Mesenchymal stem cell (in vitro differentiated cells and primary cell): ENCODE measurements at places on chromosomes 6 and 20.

DNA sequence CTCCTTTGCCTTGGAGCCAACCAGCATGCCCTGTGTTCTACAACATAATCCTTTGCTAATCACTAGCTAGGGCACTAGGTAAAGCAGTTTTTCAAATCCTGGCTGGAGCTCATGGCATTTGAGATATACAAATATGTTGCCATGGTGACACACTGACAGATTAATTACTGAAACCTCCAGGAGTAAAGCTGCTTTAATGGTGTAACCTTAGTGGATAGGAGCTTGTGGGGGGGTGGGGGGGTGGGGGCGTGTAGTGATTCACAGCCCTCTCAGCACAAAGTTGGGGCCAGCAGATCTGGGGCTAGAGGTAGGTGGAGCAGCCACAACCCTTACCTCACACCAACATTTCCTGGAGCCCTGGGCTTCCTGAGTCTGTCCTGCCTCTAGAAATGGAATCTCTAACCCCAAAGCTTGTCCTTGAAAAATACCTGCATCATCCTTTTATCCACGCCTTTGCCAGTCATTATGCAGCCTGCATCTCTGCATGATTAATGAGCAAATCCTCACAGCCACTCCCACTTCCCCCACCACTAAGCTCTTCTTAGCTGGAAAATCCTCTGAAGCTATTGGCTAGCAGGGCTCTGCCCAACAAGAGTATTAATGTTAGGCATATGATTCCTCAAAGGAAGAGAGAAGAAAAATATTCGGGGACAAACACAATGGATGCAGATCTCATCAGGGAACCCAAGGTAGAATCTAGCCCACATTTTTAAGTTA lies 84.5 kb upstream of the PRND start:
- peak; percentile 18 for DNase-seq

DNA sequence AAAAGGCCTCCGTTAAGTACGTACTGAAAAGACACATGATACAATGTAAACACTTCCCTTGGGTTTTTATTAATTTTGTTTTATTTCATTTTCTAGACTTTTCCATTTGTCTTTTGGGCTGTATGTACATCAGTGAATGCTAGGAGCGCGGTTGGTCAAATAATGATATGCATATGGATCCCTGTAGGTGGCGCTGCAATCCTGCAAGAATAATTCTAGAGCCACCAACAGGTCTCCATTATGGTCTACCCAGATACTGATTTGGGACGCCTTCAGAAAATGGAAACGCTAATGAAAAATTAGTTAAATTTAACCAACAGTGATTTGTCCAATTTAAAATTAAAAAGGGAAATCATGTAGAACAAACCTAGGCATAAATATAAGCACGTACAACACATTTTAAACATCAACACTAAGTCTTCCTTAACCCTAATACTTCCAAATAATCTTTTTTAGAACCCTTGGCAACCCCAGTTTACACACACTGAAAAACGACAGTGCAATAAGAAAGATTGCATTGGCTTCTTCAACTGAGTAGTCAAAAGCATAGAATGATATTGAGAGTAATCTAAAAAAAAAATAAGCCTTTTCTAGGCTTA lies 433.5 kb downstream of the RFPL4B start:
- DNase-seq: peak; percentile 84

DNA sequence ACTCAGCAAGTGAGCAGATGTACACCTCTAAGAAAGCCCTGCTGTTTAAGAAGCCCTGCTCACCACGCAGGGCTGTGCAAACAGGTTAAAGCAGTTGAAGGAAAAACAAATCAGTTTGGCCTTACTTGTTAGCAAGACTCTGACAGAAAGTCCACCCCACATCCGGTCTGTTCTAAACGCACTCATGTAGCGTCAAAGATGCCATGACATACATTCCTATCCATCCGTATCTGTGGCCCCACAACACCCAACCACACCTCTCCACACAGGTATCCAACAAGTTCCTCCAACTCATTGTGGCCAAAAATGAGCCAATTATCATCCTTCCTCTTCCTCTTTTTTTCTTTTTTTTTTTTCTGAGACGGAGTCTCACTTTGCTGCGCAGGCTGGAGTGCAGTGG lies 22.8 kb upstream of the RAB22A start:
- DNase-seq: no peak

DNA sequence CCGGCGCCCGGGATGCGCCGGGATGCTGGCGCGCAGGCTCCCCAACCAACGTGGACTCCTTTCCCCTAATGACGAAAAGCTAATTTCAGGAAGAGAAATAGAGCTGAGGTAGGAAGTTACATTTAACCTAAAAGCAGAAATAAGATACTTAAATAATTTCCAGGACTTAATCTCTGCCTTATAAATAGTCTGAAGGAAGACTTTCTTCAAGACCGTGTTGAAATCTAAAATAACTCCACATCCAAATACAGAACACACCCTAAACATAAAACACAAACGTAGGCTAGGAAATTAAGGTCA lies 1.3 kb downstream of the ASF1A start:
- DNase-seq: no peak

DNA sequence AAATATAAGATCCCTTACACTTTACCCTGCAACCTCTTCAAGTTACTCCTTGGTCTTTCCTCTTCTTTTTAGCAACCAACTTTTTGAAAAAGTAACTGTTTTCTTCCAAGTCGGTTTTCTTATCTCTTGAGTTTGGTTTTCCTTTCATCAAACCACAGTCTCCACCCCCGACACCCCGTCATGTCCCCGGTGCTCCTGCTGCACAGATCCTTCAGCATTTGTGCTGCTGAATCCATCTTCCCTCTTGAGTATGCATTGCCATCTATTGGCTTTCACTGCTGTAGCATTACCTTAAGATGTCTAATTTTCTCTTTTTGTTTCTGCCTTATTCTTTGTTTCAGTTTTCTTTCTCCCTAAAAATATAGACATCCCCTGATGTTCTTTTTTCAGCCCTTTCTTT lies 11.9 kb upstream of the TNFRSF21 start:
- DNase-seq: no peak

GRCh38 chr6:96939007-96939805 lies 14.7 kb downstream of the KLHL32 start:
- DNase-seq: peak; percentile 64

DNA sequence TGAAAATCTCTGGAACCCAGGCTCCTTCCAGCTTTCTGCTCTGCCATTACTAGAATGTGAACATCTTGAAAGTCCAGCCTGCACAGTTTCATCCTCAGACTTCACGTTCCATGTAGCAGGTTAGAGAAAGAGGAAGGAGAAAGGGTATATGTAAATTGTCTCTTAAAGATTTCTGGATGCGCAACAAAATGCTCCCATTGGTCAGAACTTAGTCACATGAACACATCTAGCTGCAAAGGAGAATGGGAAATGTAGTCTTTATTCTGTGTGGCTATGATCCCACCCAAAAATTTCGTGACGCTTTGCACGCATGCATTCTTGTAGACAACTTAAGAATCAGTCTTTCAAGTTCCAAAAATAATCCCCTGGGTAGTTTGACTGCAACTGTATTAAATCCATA lies 46.4 kb upstream of the CHD6 start:
- peak; percentile 10 for DNase-seq

- DNase-seq: peak; percentile 4
Measured at GRCh38 chr20:52783769-52784168, 188.4 kb upstream of the TSHZ2 start.

GRCh38 chr6:96301023-96301422 lies 220.6 kb upstream of the UFL1 start:
- DNase-seq: no peak

DNA sequence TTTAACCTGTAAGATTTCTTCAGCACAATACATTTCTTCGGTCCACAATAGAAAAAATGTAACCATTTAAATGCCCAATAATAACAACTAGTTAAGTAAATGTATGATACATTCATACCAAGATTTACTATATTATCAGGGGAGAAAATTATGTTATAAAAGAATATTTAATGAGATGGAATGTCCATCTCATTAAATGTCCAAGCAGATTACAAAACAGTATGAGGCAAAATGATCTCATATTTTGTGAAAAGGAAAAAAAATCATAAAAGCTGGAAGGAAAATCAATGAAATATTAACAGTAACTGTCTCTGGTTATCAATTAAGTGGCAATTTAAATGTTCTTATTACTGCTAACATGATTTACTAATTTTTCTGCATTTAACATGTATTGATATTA lies 10.1 kb upstream of the HEY2 start:
- DNase-seq: no peak

DNA sequence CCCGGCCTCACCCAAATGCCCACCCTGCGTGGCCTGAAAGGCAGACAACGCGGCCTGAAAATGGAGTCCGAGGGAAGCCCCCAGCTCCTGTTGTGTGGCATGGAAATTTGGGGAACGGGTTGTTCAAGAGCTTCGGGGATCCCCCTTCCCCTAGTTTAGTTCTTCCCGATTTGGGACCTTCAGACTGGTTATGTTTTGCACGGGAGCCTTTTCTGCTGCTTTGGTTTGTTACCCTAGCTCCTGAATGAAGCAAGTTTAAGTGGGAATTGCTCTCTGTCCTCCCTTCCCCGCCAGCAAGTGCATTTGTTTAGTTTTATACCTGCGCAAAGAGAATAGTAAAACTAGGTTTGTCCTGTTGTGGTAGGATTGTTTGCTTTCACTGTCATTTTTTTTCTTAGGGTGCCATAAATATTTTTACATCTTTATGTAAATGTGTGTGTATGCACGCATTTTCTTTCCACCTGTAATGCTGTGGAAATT lies 604 bp downstream of the SH3BGRL2 start:
- no peak for DNase-seq

GRCh38 chr6:45780523-45780922 lies 235.1 kb downstream of the CLIC5 start:
- no peak for DNase-seq

- DNase-seq: no peak
Measured at GRCh38 chr6:44339301-44339700, 3.1 kb upstream of the SPATS1 start.

- peak; percentile 2 for DNase-seq
Measured at GRCh38 chr6:5905431-5906339, 101.0 kb downstream of the NRN1 start.

DNA sequence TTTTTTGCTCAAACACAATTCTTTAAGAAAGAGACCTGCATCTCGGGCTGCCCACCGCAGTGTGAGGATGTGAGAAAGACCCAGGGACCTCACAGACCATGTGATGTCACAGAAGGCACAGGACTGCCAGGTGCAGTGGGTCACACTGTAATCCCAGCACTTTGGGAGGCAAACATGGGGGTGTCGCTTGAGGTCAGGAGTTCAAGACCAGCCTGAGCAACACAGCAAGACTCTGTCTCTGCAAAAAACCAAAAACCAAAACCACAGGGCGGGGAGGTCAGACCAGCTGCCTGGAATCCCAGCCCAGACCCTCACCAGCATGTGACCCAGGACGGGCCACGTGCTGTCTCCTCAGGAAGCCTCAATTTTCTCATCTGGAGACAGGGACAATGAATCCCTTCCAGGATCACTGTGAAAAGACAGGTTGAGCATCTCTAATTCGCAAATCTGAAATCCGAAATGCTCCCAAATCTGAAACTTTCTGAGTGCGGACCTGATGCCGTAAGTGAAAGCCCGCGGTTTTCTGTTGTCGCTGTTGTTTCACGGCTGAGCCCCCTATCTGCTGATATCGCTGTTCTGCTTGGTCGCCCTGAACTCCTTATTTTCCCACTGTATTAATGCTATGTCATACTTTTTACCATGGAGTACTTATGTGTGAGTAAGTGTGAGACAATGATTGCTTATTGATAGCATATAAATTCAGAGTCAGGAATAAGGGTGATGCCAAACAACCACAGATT lies 159.5 kb upstream of the PTPN1 start:
- DNase-seq: no peak

- peak; percentile 81 for DNase-seq
Measured at GRCh38 chr6:44257025-44257752, at the start of gene SLC35B2. Gene SLC35B2 (minus strand): TSS chr6:44257528. CDS start chr6:44257410, 118 bp downstream.

DNA sequence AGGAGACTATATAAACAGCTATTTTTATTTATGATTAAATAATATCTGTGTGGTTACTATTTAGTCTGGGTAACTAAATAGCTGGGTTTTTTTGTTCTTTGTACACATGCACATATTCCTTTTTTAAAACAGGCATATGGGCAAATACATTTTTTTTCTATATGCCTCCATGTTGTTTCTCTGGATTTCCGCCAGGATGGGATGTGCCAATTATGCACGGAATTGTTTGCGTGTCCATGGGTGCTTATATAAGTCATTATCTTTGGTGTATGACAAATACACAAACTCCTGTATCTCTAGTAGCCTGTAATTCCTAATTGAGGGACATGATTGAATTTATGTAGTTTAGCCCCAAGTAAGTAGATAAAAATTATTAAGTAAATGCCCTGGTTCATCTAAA lies 226.9 kb downstream of the BCKDHB start:
- no peak for DNase-seq

GRCh38 chr6:158697811-158698210 lies 48.0 kb downstream of the SYTL3 start:
- DNase-seq: peak; percentile 60

DNA sequence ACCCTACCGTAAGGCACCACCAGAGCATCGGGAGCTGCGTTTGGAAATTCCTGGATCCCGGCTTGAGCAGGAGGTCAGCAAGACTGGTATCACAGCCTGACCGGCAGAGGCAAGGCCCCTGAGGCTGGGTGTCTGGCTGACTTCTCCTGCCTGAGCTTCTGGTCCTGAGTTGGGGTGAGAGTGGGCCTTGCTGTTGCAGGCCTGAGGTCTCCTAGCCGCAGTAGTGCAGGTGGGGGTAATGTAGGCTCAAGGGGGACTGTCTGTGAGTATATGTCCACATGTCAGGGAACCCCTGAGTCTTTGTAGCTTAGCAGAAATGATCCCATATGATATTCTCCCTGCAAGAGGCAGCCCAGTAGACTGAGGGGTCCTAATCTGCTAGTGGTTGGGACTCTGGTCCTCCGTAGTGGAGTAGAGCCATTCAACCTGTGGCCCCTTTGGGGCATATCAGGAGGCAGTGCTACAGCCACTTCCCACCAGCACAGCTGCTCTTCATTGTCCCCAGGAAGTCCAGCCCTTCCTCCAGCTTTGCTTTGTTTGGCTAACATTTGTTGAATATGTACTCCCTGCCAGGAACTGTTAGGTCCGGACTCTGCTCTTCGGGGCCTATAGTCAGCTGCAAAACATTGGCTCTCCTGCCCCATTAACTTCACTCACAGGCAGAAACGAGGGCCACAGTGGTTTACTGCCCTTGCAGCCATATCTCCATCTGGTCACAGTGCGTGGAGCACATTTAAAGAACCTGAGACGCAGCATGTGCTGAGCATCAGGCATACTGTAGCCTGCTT lies 10.9 kb downstream of the LRRC73 start:
- DNase-seq: no peak

DNA sequence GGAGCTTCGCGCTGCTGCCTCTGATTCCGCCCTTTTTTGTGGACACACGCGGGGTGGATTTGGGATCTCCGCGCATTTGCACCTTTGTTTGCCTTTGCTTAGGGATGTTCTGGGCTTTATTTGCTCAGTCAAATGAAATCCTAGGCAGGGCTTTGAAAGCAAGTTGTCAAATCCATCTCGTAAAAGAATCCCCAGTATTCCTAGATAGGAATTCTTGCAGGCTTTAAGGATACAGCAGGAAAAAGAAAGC lies 453 bp downstream of the CEP57L1 start:
- no peak for DNase-seq

DNA sequence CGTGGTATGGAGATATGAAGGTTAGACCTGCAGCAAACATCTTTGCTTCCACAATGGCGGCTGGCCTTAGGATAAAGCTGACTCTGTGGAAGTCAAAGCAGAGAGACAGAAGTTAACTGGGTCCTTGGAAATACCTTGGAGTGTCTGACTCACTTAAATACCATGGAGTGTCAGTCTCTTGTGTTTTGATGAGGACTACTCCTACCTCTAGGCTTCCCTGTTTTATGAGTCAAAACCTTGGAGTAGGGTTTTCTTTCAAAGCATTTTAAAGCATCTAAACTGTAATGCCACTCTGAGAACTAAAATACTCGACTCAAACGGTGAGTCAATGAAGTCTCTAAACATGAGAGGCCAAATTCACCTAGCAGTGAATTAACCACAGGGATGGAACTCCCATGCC lies 329.1 kb downstream of the SAMD5 start:
- DNase-seq: no peak
